ENCODE measurements at places on chromosomes 1 and 21.

GRCh38 chr1:171985639-171986038 lies 144.3 kb downstream of the DNM3 start:
- DNase-seq = no peak

DNA sequence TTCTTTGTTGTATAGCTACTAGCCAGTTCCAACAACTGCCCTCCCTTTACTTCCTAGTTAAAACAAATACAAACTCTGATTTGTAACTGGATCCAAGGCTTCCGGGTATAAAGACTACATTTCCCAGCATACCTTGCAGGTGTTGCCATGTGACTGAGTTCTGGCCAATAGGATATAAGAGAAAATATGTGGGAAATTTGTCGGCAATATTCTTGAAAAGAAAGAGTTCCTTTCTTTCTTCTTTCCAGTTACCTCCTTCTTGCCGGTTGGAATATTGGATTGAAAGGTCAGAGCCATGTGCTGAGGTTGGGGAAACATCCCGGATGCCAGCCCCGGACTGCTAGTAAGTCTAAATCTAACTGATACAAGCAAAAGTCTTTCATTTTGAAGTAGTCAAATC lies 23.0 kb upstream of the ZBTB40 start:
- no peak for DNase-seq

- no peak for DNase-seq
Measured at GRCh38 chr1:14366091-14367018, 232.1 kb upstream of the KAZN start.

DNA sequence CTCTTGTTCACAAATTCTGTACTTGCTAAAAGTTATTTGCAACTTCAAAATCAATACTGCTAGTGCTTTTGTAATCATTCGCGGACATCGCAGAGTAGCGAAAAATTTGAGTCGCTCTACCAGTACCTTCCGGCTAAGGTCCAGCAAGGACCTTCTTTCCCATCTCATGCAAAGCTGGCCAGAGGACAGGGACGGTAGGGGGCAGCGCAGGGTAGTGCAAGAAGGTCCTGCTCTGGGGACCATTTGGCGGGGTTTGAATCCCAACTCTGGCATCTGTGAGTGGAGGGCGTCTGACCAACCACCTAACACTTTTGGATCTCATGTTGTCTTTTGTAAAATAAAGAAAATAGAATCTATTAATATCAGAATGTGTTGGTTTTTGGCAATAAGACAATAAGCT lies 258.3 kb downstream of the SPATA17 start:
- peak; percentile 26 for DNase-seq

DNA sequence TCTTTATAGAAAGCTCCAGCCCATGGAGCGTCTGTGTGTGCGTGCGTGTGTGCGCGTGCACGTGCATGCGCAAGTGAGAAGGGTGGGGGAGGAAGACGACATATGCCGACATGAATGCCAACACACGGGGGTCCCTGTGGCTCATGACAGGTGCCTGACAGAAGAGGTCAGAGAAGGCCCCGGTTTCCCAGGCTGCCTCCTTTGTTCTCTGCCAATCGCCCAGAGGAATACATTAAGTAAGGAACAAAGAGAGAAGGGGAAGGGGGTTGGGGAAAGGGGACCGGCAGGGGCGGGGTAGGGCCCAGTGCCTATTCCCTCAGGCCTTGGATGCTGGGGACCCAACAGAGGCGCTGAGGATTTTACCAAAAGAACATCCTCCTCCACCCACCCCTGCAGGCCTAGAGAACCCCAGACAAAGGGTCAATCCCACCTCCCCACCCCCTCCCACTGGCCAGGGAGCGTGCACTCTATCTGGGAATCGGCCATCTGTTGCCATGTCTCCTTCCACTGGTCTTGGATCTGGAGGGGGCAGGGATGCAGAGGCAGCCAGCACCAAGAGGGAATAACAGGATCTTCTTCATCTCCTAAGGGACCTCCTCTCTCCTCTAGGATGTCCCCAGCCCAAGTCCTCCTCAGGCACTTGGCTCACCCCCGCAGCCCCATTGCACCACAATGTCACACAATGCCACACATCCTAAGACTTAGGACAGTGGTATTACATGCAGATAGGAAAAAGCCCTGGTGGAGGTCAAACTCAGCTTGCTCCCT lies 39.4 kb downstream of the PIK3C2B start:
- DNase-seq = peak; percentile 95

DNA sequence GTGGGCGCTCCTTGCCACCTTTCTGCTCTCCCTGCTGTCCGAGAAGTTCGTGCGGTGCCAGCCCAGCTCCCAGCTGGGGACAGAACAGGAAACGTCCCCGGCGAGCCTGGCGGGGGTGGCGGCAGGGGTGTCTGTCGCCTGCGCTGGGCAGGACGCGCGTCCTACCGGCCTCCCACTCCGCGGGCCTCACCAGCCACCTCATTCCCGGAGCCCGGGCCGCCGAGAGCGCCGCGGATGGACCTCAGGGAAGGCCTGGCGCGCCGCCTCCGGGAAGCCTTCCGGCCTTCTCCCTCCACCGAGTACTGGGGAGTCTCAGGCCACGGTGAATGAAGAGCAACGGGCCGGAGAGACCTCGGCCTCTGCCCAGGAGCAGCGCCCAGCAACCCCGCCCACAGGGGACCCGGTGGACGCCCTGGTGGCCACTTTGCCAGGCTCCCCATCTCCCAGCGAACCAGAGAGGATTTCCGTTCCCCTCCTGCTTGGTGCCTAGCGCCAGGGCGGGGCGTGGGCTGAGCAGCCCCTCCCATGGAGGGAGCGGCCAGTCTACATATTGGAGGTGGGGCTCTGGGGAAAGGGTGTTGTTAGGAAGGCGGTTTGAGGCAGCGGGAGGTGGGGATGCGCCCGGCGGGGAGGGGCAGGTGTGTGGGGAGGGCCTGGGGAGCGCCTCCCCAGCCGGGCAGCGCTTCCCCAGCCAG lies 9.5 kb upstream of the TNFRSF14 start:
- peak; percentile 70 for DNase-seq

- no peak for DNase-seq
Measured at GRCh38 chr1:25031966-25032667, 102.0 kb upstream of the RUNX3 start.

DNA sequence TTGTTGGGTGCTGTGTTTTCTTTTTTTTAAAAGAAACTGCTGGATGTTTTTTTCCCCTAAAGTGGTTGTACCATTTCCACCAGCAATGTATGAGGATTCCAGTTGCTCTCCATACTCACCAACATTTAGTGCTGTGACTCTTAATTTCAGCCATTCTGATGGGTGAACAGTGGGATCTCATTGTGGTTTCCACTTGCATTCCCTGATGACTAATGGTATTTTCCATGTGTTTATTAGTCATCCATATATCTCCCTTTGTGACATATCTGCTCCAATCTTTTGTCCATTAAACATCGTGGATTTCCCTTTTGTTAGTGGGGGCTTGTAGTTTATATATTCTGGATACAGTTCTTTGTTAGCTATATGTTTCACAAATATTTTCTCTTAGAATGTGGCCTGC lies 206.0 kb downstream of the CAMTA1 start:
- no peak for DNase-seq

GRCh38 chr1:54275349-54275748 lies 75.4 kb downstream of the MRPL37 start:
- DNase-seq = no peak

DNA sequence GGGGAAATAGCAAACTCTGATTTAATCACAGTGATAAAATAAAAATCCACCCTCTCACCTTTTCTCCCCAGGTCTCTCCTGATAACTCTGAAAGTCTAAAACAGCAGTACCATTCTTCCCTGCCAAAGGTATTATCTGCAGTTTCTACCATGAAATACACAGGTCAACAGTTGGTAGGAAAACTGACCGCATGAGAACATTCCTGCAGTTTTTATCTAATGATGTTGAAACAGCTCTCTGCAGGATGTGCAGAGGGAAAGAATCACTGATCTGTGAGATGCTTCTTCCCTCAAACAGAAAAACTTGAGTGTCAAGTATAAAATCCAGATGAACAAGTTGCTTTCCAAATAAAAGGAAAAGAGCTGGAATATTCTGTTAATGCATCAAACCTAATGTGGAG lies 39.1 kb downstream of the KCNJ6 start:
- DNase-seq = no peak

- no peak for DNase-seq
Measured at GRCh38 chr1:60898413-60898812, 183.9 kb upstream of the NFIA start.

- no peak for DNase-seq
Measured at GRCh38 chr1:150562446-150563339, 13.5 kb downstream of the ADAMTSL4 start.
